Ureter (tissue), 1 donor: ENCODE measurements at places on chromosomes 7 and 10. TPM values are rescaled to one million over a fixed set of nuclear protein-coding genes. Genes with fewer than 3 reads are reported as not detected.

The PIK3CG gene
- total RNA-seq = 5.3 TPM

The SLC18A3 gene
- not detected for total RNA-seq

GRCh38 chr10:123995461-123996131 lies 97.8 kb downstream of the CHST15 start:
- peak; percentile 44 for DNase-seq

GRCh38 chr10:53702489-53702888 lies 929.9 kb upstream of the MBL2 start:
- no peak for DNase-seq

GRCh38 chr10:124562425-124563060 lies 100.9 kb downstream of the LHPP start:
- no peak for DNase-seq

GRCh38 chr7:134262322-134262721 lies 54.4 kb downstream of the SLC35B4 start:
- DNase-seq = no peak

GRCh38 chr7:94656925-94657731 lies 1.2 kb upstream of the SGCE start:
- DNase-seq = no peak
